ENCODE measurements at places on chromosomes 2 and 18.

GRCh38 chr2:156339110-156339847 is 6.8 kb upstream of the NR4A2 start:
- no peak for DNase-seq

DNA sequence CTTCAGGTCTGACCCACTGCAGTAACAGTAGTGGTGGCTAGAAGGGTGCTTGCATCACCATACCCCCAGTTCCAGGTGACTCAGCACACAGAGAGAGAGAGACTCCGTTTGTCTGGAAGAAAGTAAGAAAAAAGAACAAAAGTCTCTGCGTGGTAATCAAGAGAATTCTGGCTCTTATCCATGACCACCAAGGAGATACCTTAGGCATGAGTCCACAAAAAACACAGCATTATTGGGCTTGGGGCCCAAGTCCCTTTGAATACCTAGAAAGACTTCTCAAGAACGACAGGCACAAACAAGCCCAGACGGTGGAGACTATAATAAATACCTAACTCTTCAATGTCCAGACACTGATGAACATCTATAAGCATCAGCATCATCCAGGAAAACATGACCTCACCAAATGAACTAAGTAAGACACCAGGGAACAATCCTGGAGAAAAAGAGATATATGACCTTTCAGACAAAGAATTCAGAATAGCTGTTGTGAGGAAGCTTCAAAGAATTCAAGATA is 21.7 kb upstream of the BAZ2B start:
- peak; percentile 94 for DNase-seq

DNA sequence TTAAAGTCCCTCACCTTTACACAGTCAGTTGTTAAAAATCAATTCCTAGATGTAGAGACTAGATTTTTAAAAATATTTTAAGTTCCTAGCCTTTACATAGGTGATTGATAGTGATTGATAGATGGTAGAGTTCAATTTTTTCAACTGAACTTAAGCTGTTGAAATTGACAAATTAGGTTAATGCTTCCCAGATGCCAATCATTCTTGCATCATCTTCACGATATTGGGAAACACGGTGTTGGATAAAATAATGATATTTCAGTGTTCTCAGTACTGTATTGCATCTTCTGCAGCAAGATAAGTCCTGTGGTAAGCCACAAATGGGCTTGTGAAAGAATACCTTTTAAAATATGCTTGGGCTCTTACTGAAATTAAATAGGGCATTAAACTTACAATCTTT is 667.6 kb downstream of the STK39 start:
- DNase-seq = no peak

DNA sequence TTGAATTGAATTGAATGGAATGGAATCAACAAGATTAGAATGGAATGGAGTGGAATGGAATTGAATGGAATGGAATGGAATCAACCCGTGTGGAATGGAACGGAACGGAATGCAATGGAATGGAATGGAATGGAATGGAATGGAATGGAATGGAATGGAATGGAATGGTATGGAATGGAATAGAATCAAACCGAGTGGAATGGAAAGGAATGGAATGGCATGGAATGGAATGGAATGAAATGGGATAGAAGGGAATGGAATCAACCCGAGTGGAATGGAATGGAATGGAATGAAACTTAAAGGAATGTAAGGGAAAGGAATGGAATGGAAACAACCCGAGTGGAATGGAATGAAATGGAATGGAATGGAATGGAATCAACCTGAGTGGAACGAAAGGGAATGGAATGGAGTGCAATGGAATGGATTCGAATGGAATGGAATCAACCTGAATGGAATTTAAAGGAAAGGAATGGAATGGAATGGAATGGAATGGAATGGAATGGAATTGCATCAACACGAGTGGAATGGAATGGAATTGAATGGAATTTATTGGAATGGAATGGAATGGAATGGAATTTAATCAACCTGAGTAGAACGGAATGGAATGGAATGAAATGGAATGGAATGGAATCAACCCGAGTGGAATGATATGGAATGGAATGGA is 1146.6 kb downstream of the RPIA start:
- no peak for DNase-seq

GRCh38 chr2:102206666-102207341 is 20.0 kb downstream of the IL1RL2 start:
- no peak for DNase-seq

DNA sequence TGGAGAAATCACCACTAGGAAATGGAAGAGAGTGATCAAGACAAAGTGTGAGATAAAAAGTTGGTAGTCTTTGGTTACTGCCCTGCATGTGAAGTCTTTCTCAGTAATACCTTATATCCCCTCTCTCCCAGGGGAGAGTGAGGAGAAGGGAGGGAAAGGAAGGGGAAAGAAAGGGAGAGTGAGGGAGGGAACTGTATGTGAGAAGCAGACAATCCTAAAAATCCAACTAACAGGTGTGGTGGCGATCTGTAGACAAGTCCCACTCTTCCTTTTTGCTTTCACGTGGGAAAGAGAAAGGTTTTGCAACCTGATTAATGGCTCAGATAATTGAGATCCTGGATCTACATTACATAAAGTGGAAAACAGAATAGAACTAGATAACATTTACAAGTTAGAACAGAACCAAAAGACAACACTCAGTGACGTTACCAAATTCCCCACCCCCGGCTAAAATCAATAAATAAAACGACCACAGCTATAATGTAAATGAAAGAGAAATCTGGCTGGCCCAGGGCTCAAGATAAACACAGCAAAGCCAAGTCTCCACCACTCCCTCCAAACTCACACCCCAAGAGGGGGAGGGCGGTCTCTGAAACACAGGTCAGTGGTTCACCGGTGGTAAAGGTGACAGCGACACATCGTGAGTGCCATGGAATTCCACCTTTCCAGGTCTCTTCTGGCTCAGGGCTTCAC is 10.0 kb upstream of the APCDD1 start:
- no peak for DNase-seq

DNA sequence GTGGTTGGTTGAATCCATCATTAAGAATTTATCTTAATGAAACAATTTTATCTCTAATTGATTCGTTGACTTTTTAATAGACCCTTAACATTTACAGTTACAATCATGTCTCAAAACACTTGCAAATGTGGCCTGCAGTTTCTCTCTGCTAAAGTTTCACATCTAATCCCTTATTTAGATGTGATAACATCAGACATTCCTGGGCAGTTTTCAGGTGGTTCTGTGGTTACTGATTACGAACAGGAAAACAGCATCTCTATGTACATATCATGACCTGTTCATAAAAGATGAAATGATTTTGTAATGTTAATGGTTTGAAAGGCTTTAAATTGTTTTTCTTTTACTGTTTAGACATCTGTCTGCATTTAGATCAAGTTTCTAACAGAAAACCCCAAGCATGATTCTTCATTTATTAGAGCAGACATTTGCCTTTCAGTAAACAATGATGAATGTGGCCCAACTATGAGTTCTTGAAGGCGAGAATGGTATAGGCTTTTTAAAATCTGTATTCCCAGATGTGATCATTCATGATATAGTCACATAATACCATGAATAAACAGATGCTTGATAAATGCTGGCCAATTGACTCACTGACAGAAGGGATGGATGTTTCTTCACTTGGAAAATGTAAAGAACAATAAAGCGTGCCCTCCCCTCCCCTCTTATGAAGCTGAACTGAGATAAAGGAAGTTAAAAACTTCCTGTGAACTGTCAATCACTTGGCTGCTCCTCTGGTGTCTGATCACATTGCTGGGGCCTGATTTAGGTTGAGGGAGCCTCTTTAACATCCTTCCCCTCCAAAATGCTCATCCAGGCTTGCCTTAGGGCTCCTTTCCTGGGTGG is 3.5 kb downstream of the CAPN14 start:
- DNase-seq = no peak

GRCh38 chr2:37600735-37601134 is 70.7 kb downstream of the CDC42EP3 start:
- DNase-seq = no peak

DNA sequence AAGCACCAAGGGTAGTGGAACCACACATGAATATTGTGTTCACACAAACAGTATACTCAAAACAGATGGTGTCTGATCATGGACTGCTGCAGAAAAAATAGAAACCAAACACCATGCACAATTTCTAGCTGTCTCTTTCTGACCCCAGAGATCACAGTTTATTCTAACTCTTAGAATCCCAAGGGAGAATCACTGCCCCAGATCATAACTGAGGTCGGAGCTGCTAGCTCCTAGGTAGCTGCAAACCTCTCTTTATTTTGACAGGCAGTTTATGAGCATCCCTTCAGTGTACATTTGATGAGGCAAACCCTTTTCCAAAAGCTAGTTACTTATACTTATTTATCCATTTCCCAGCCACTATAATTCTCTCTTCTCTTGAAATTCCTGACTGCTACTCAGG is 439.1 kb upstream of the HNMT start:
- no peak for DNase-seq

- no peak for DNase-seq
These were observed 66.5 kb downstream of the KCTD18 start for GRCh38 chr2:200443376-200443775.

DNA sequence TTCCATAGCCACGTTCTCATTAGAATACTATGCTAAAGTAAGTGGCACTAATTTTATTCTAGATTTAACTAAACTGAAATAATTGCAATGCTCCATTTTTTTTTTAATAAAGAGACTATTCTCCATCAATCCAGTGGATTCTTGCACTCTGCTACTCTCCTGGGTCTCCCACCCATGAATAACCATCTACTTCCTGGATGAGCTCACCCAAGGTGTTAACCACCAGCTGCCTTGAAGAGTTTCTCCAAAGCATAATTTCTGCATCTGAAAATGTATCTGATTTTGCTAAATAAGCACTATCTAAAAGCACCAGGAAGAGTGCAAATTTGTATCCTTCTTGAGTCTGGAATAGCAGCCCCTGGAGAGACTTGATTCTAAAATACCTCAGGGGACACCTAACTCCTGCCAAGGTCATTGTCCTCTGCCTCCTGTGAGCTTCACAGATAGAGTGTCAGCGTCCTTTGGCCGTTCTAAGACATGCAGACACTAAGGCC is 41.6 kb upstream of the SH3BP4 start:
- DNase-seq = no peak

DNA sequence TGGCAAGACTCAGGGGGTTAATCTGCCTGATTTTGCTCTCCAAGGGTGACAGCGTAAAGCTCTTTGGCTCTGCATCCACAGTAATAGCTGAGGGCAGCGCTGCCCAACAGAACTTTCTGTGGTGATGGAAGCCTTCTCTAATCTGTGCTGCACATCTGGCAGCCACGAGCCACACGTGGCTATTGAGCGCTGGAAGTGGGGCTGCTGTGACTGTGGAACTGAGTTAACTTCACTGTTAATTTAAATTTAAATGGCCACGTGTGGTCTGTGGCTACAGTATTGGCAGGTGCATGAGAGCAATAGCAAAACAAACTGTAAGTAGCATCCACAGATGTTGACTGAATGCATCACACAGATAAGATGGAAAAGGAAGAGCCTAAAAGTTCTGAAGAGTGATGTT is 47.3 kb upstream of the TMEM200C start:
- no peak for DNase-seq

GRCh38 chr2:234491897-234492296 is 5.0 kb downstream of the ARL4C start:
- DNase-seq = no peak

DNA sequence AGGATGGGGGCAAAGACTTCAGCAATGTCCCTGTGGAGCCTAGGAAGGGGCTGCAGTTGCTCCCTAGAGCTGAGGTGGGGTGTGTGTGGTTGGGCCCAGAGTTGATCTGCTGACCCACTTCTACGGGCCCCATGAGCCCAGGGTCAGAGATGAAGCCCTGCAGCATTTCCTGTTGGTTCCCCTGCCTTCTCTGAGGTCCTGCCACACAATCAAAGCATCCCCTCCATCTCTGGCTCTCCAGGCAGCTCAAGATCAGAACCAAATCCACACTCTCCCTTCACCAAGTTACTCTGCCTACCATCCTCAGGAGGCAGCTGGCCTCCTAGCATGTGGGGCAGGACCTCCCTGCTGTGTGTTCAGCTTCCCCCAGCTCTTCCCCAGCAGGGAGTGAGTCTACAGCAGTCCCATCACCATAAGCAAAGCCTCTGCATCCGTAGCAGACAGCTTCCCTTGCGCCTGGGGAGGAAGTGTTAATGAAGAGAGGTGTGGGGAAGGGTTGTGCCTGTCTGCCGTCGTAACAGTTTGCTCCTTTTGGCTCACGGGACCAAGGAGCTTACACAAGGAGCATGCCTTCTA is 26.9 kb downstream of the TMEM247 start:
- DNase-seq = no peak

DNA sequence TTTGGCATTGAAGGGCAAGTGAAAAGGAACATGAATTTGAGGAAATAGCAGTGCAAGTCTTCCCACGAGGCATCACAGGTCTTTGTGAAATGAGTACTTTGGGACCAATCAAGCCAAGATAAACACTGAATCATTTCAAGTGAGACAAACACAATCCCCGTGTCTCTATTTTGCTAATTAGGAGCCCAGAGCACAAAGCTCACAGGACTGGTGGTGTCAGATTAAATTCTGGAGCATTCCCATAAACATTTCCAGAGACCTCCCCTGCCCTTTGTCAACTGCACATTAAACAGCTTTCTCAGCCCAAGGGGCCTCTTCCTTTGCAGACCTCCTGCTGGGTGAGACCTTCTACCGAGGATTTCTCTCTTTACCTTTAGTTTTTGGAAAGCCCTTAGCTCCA is 50.7 kb downstream of the DAPL1 start:
- DNase-seq = no peak

GRCh38 chr2:168781191-168781817 is 21.1 kb upstream of the NOSTRIN start:
- no peak for DNase-seq

- no peak for DNase-seq
These were observed 1.1 kb downstream of the HPCAL1 start for GRCh38 chr2:10303694-10304378.

GRCh38 chr2:119249311-119249710 is 25.7 kb downstream of the STEAP3 start:
- DNase-seq = no peak

DNA sequence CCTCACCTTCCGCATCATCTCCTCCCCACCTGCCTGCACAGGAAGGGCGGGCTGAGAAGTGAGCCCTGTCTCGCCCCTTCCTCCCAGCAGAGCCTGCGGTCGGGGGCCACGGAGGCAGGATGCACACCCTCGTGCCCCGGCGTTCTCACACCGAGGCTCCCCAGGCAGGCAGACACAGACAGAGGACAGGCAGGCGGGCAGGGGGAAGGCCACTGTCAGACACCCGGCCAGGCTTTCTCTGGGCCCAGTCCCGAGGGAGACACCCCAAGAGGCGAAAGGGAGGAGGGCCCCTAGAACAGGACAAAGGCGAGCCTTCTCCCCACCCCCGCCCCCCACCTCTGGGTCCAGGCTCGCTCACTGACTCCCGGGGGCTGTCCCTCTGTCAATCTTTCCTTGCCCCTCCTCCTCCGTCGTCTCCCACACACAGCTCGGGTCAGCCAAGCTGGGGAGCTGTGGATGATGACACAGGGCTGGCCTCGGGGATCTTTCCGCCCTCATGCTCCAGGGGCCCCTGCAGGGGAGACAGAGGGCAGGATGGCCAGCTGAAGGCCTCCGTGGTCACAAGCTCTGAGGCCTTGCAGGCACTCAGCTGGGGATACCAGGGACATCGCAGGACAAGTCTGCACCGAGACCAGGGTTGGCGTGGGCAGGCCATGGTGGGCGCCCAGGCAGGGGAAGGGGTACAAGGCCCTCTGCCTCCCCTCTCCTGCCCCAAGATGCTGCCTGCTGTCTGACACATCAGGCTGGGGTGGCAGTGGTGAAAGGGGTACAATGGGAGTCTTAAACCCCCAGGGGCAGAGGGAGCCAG is 24.9 kb downstream of the BIN1 start:
- DNase-seq = no peak

- no peak for DNase-seq
These were observed 649.9 kb upstream of the FANCL start for GRCh38 chr2:58890865-58891525.

GRCh38 chr2:177165721-177166711 is 46.6 kb upstream of the HNRNPA3 start:
- DNase-seq = peak; percentile 22

Measured in brain microvascular endothelial cell (primary cell).